ENCODE measurements at places on chromosomes 7 and 10. TPM values are rescaled to one million over a fixed set of nuclear protein-coding genes. Genes with fewer than 3 reads are reported as not detected.

Gene GSTO2
- 2.0 TPM for total RNA-seq

Gene RHBDD2
- 30.2 TPM for total RNA-seq

Gene ADIRF
- 110 TPM for total RNA-seq

Gene RBP3
- under 0.01 TPM for total RNA-seq

Gene SEMA3D
- 12.1 TPM for total RNA-seq

Gene SYT15
- total RNA-seq = 0.92 TPM

Gene ACTA2
- total RNA-seq = 175 TPM

Gene PLAU
- 143 TPM for total RNA-seq

Gene TCERG1L
- total RNA-seq = not detected

Gene RNF32
- 1.1 TPM for total RNA-seq

Gene CALML5
- total RNA-seq = not detected

All from smooth muscle cell of bladder (primary cell).